PC-3 (cell line): ENCODE measurements at places on chromosomes 1 and 21.

GRCh38 chr1:23558140-23558871, 995 bp downstream of the ID3 start:
- DNase-seq = peak; percentile 37

GRCh38 chr1:147243841-147244240, 1.4 kb downstream of the CHD1L start:
- no peak for DNase-seq

DNA sequence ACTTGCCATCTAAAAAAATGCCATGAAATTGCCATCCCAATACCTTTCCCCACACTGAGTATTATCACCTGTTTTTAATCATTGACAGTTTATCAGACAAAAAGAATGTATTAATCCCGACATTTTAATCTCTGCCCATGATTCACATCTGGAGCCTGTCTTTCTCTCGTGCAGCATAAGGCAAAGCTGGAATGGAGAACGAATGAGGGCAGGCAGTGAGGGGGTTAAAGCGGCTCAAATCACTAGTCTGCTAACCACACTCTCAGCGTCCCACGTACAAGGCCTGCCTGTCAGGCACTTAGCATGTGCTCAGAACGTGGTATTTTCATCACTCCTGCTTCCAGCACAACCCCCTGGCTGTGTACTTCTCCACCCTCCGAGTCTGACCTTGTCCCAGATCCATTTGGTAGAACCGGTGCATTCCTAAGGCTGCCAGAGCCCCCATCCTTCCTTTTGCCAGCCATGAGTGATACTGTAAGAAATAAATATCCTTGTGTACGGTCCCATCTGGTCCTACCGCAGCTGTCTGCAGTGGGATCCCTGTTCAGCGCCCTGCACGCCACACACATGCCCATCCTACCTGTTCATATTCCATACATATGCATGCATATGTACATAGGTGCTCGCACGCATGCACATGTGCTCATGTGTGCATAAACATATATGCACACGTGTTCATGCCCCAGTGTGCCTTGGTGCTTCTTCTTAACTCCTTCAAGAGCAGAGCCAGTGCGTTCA, 34.6 kb upstream of the FHAD1 start:
- no peak for DNase-seq

GRCh38 chr1:47432071-47433036, 5.5 kb upstream of the FOXD2 start:
- peak; percentile 69 for DNase-seq

- DNase-seq = peak; percentile 53
Measured at GRCh38 chr21:32545948-32546441, 39.3 kb downstream of the TCP10L start.
